Right ventricle myocardium inferior (tissue), 1 donor: ENCODE measurements at places on chromosomes 1 and 21. TPM values are rescaled to one million over a fixed set of nuclear protein-coding genes. Genes with fewer than 3 reads are reported as not detected.

Gene OR2W3
- total RNA-seq, result not detected

DNA sequence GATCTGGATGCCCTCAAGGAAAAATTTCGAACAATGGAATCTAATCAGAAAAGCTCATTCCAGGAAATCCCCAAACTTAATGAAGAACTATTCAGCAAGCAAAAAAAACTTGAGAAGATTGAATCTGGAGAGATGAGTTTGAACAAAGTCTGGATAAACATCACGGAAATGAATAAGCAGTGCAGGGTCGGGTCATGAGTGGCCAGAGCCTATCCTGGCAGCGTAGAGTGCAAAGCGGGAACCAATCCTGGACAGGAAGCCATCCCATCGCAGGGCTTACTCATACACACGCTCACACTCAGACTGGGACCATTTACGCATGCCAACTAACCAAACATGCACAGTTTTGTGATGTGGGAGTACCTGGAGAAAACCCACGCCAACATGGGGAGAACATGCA is 43.1 kb downstream of the ZMYM1 start:
- DNase-seq, result no peak

DNA sequence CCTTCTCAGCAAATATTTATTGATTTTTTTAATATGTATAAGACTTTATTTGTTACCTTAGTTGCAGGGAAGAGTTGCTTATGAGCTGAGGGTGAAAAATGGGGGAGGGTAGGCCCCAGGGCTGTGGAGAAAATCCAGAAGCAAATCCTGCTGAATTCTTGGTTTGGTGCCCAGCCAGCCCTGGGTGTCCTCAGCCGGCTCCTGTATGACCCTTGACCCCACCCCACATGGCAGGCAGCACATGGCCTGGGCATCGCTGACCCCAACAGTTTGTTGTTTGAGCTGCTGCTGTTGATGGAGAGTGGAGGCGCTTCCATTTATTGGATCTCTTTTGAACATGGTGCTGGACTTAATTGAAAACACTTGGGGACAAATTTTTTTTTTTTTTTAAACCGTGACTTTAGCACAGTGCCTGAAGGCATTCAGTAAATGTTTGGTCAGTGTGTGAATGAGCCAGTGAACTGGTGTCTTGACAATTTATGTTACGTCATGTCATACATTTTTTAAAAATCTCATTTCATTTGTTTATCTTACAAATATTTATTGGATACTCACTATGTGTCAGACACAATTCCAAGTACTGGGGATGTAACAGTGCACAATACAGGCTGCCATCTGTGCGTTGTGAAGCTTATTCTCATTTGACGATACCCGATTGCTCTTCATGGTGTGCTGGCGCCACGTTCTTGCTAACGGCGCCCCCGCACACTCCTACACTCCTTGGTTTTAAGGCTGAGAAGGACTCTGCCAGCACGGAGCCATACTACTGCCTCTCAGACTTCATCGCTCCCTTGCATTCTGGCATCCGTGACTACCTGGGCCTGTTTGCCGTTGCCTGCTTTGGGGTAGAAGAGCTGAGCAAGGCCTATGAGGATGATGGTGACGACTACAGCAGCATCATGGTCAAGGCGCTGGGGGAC is 98.8 kb downstream of the MTR start:
- DNase-seq, result no peak

DNA sequence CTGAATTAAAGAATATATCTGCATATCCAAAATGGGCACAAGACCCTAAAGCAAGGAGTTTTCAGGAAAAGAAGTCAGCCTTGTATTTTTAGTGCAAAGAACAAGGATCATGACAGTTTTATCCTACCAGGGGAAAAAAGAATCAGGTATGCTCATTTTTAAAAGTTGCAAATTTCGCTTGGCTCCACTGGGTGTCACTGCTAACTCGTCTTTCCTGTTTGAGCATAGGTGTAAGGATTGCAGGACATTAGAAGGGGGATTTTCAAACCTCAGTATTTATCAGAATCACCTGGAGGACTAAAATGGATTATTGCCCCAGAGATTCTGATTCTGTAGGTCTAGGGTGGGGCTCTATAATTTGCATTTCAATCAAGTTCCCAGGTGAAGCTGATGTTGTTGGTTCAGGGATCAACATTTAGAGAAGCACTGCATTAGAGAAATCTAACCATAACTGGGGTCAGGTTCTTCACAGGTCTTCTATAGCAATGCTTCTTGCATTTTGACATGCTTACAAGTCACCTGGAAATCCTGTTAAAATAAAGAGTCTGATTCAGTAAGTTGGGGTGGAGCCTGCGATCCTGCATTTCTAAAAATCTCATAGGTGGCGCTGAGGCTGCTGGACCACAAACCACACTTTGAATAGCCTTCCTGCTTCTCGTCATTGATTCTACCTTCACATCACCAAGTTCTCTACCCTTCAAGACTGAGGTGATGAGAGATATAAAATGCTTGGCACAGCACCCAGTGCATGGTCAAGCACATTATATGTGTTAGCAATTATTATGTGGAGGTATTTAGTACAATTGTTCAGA is 39.6 kb downstream of the NUF2 start:
- DNase-seq, result no peak

GRCh38 chr1:1318131-1318652 is 6.3 kb downstream of the INTS11 start:
- DNase-seq, result peak; percentile 85

DNA sequence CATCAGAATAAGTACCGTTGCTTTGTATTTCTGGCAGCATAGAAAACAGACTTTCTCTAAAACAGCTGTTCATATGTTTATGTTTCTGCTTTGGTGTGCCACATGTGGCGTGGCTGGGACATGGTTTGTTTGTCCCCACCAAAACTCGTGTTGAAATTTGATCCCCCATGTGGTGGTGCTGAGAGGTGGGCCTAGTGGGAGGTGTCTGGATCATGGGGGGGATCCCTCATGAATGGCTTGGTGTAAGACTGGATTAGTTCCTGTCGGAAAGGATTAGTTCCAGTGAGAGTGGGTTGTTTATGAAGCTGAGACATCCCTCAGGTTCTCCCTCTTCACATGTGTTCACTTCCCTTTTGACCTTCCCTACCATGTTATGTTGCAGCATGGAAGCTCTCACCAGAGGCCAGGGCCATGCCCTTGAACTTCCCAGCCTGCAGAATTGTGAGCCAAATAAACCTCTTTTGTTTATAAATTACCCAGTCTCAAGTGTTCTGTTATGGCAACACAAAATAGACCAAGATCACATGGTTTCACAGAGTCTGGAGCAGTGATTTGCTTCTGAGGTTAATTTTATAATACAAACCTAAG is 17.9 kb upstream of the H3-3A start:
- DNase-seq, result no peak

GRCh38 chr1:111738133-111738435 is 1.1 kb downstream of the INKA2 start:
- no peak for DNase-seq

DNA sequence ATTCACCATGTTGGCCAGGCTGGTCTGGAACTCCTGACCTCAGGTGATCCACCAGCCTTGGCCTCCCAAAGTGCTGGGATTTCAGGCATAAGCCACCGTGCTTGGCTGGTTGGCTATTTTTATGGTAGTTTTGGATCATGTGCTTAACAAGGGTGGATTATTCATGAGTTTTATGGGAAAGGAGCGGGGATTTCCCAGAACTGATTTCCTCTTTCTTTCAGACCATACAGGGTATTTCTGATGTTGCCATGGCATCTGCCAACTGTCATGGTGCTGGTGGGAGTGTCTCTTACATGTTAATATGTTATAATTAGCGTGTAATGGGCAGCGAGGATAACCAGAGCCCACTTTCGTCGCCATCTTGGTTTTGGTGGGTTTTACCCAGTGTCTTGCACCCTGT is 3.2 kb downstream of the TRPM2 start:
- DNase-seq, result no peak

GRCh38 chr1:116326486-116326885 is 46.6 kb upstream of the ATP1A1 start:
- DNase-seq, result no peak

Gene DENND2D
- 3.5 TPM for total RNA-seq
